Diencephalon (tissue), 1 donor: ENCODE measurements at places on chromosomes 3 and 15. TPM values are rescaled to one million over a fixed set of nuclear protein-coding genes. Genes with fewer than 3 reads are reported as not detected.

ST8SIA2 gene
- total RNA-seq, result 61.8 TPM

GRIP2 gene
- total RNA-seq, result 11.3 TPM

NUP210 gene
- total RNA-seq, result 11.1 TPM

ANKRD34C gene
- 0.92 TPM for total RNA-seq

C3orf70 gene
- total RNA-seq, result 54.9 TPM

PCCB gene
- total RNA-seq, result 57.7 TPM

POLQ gene
- total RNA-seq, result 2.5 TPM

GOLGA6L7 gene
- total RNA-seq, result not detected

FAM227B gene
- total RNA-seq, result 6.5 TPM

PLSCR5 gene
- total RNA-seq, result 3.0 TPM

TRMT10C gene
- total RNA-seq, result 38.1 TPM

SLC2A2 gene
- total RNA-seq, result not detected

GABRR3 gene
- not detected for total RNA-seq

CKMT1B gene
- 17.1 TPM for total RNA-seq

CHRM5 gene
- total RNA-seq, result 10.6 TPM

CYP1A2 gene
- not detected for total RNA-seq

PLSCR1 gene
- total RNA-seq, result 16.6 TPM

OXTR gene
- total RNA-seq, result 3.0 TPM

ROPN1 gene
- not detected for total RNA-seq

VPS33B gene
- 12.9 TPM for total RNA-seq

GADL1 gene
- 4.8 TPM for total RNA-seq

MORC1 gene
- total RNA-seq, result 0.23 TPM

SLCO2A1 gene
- 0.69 TPM for total RNA-seq

PLSCR4 gene
- total RNA-seq, result 30.2 TPM

LRIG1 gene
- total RNA-seq, result 138 TPM

SAXO2 gene
- 14.8 TPM for total RNA-seq

AMOTL2 gene
- total RNA-seq, result 42.9 TPM

RCCD1 gene
- 16.4 TPM for total RNA-seq

KBTBD13 gene
- total RNA-seq, result not detected

RTP1 gene
- 3.2 TPM for total RNA-seq
